ENCODE measurements at places on chromosomes 3 and 15.

GRCh38 chr15:70210528-70210927 is 112.8 kb upstream of the TLE3 start:
- DNase-seq, result peak; percentile 2

DNA sequence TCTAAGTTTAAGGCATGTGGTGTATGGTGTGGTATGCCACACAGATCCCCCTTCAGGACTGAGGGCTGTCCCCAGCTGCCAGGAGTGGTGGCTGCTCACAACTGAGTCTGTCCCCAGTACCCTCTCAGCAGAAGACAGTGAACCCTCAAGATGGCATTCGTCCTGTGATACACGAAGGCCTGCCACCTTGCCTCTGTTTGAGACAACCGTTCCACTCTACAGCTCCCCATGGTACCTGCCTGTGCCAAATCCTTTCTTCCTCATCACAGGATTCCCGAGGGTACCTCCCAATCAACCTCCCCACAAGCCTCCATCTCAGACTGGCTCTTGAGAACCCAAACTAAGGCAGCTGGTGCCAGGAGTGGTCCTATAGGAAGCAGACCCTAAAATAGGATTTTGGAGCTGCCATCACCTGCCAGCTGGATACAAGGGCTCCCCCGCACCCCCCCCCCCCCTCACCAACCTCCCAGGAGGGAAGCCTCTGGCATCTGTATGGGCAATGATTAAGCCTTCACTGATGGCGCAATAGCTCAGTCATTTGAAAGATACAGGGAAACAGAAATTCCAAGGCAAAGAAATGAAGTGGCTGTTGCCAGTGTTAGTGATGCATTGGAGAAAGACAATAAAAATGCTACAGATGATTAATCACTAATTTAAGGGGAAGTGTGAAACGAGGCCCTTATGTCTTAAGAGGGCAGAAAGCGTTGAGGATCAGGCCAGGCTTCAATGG is 230.0 kb upstream of the LYSMD4 start:
- DNase-seq, result no peak

DNA sequence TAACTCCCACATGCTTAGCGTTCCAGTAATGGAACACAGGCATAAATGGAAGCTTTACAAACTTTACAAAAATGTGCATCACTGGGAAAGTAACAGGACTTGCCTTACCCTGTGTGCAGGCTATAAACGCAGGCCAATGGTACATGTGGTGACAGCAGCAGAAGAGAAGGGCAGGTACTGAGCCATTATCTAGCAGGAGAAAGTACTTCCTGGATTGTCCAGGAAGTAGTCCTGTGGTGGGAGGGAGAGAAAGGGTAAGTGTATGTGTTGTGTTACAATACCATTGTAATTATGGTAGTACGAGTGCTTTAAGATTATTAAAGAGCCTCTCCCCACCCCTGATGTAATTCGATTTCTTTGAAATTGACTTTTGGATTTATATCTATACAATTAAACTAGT is 5.3 kb downstream of the ATP1B3 start:
- no peak for DNase-seq

GRCh38 chr3:99711351-99711750 is 73.0 kb downstream of the COL8A1 start:
- no peak for DNase-seq

GRCh38 chr3:118818386-118818785 is 216.3 kb downstream of the IGSF11 start:
- DNase-seq, result no peak

DNA sequence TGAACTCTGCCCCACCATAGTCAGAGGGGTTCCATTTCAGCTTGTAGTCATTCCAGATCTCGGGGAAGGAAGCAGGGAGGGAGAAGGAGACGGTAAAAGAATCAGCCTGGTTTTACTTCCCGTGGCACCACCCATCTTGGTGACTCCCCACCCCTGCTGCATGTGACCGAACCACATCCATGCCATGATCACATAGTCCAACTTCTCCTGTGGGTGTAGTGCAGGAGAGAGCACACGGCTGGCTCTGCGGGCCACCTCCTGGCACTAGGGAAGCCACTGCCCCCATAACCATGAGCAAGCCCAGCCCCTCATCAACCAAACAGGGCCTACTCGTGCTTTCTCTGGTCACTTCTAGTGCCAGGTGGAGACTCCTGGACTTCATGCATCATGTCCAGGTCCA is 3.7 kb downstream of the CHRNA3 start:
- no peak for DNase-seq

DNA sequence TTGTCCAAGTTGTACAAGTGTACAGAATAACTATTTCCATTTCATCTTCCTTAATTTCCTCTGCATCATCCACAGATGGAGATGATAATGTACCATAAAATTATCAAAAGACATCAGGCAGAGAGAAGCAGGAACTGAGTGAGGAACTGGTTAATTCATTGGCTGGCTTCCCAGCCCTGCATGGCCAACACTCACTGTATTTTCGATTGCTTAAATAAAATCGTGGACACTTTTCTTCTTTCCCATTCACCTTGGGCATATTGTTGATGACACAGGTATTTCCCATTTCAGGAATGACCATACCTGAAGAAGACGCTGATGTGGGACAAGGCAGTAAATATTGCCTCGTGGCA is 144.2 kb upstream of the ABHD17C start:
- DNase-seq, result no peak

- no peak for DNase-seq
Measured at GRCh38 chr15:70712271-70712670, 51.1 kb downstream of the UACA start.

- no peak for DNase-seq
Measured at GRCh38 chr3:183815951-183816475, 9.4 kb downstream of the MAP6D1 start.

GRCh38 chr3:160413613-160414248 is 14.3 kb downstream of the SMC4 start:
- DNase-seq, result peak; percentile 78

GRCh38 chr3:164608554-164609276 is 469.6 kb downstream of the SI start:
- DNase-seq, result no peak
